ENCODE measurements at places on chromosomes 1 and 21.

GRCh38 chr1:230735447-230735846 lies 11.7 kb upstream of the CAPN9 start:
- DNase-seq = no peak

DNA sequence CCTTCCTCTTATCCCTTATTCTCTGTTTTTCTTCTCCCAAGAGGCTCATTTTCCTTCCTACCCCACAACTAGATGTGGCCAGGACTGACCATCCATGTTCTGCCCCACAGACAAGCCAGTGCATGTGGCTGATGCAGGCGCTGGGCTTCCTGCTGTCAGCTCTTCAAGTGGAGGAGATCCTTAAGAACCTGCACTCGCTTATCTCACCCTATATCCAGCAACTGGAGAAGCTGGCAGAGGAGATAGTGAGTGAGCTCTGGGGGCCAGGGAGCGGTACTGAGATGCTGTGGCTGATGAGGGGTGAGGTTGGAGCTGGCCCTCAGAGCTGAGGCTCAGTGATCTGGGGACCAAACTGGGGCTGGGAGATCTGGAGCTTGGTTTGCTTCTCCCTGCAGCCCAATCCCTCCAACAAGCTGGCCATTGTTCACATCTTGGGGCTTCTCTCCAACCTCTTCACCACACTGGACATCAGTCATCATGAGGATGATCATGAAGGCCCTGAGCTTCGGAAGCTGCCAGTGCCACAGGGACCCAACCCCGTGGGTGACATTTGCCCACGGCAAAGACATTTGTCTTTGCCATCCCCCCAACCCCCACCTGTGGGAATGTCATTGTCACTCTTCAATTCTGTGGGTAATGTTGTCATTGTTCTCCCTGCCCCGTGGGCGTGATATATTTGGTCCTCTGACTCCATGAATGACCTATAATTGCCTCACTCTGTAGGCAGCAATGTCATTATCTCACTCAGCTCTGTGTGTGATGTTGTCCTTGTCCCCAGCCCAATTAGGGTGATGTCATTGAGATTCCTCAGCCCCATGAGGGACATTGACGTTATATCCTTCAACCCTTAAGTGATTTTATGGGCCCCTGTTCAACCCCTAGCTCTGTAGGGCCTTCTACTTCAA lies 11.2 kb upstream of the DPH2 start:
- no peak for DNase-seq

DNA sequence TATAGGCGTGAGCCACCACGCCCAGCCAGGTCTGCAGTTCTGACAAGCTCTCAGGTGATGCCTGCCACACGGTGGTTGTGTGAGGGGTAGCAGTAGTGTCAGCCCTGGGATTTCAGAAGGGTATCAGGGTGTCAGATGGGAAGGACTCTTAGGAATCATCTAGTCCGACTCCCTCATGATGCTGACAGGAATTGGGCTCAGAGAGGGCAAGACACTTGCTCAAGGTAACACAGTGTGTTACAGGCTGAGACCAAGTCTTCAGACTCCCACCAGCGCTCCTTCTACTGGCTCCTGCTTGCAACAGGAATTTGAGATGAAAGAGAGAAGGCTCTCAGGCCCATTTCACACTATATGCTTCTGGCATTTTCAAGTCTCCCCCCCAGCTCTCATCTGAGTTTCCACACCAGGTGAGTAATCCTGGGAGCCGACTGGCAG lies 6.9 kb downstream of the HTR1D start:
- no peak for DNase-seq

GRCh38 chr1:157505481-157506272 lies 46.6 kb downstream of the FCRL5 start:
- peak; percentile 62 for DNase-seq

DNA sequence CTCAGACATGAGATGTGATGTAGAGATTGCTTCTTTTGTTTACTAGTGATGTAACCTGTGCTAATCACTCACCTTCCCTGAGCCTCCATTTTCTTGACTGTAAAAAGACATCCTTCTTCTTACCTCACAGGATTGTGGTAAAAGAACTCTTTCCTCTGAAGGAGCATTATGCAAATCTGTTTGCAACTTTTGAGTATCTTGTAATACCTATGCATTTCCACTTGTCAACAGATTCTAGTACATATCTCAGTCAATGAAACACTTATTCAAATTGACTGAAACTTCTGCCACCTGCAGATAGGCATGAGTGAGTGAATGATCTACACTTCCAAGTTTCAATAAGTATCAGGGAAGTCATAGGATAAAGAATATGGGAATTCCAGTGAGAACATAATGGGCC lies 174.7 kb downstream of the HHIPL2 start:
- no peak for DNase-seq

All from fibroblast of pulmonary artery (primary cell).